ENCODE measurements at places on chromosomes 1 and 21.

DNA sequence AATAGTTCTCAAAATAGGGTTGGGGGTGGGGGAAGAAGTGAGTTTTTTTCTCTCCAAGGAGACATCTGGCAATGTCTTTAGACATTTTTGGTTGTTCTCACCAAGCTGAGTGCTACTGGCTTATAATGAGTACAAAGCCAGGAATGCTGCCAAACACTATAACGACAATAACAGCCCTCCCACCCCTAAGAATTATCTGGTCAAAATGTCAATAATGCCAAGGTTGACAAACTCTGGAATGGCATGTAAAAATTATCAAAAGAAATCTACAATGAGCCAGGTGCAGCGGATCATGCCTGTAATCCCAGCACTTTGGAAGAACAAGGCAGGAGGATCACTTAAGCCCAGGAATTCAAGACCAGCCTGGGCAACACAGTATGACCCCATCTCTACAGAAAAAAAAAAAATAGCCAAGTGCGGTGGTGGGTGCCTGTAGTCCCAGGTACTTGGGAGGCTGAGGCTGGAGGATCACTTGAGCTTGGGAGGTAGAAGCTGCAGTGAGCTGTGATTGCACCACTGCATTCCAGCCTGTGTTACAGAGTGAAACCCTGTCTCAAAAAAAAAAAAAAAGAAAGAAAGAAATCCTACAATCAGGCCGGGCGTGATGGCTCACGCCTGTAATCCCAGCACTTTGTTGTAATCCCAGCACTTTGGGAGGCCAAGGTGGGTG, 2.5 kb downstream of the ATP5PF start:
- DNase-seq: no peak

GRCh38 chr1:166089804-166090203, 77.0 kb downstream of the FAM78B start:
- no peak for DNase-seq

- no peak for DNase-seq
Measured at GRCh38 chr1:115426231-115426771, 88.3 kb upstream of the NGF start.

GRCh38 chr1:54248966-54249365, 49.0 kb downstream of the MRPL37 start:
- DNase-seq: no peak

GRCh38 chr1:87794788-87795614, 466.3 kb downstream of the LMO4 start:
- DNase-seq: no peak

- DNase-seq: no peak
Measured at GRCh38 chr21:16838331-16838730, 674.5 kb upstream of the CXADR start.

GRCh38 chr1:23370330-23370708, 683 bp upstream of the ZNF436 start:
- no peak for DNase-seq

- DNase-seq: no peak
Measured at GRCh38 chr1:36944883-36945282, 89.4 kb downstream of the GRIK3 start.
